Stimulated activated CD8-positive, alpha-beta memory T cell treated with anti-CD3 and anti-CD28 coated beads, Interleukin-4, amount 100 ng/mL, for 1 hour (primary cell): ENCODE measurements at places on chromosomes 2 and 18.

DNA sequence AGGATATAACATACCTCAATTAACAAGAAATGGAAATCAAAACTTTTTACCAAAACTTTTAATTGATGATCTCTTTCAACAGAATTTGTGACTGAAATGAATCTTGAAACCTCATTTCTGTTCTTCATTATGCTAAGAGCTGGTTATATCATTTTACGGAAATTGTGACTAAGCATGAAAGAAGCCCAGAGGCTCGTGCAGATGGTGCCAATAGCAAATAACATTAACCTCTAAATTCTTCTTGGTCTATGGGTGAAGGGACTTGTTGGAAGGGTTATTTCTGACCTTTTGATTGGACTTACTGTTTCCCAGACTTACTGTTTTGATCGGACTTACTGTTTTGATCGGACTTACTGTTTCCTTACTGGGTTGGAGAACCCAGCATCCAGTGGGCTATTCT lies 435.6 kb downstream of the TDRD15 start:
- DNase-seq = no peak

GRCh38 chr18:63177259-63177658 lies 142.3 kb downstream of the BCL2 start:
- DNase-seq = no peak

GRCh38 chr18:991441-991840 lies 86.8 kb downstream of the ADCYAP1 start:
- DNase-seq = no peak

- DNase-seq = no peak
These were observed 5.2 kb downstream of the PNKD start for GRCh38 chr2:218275371-218276072.

DNA sequence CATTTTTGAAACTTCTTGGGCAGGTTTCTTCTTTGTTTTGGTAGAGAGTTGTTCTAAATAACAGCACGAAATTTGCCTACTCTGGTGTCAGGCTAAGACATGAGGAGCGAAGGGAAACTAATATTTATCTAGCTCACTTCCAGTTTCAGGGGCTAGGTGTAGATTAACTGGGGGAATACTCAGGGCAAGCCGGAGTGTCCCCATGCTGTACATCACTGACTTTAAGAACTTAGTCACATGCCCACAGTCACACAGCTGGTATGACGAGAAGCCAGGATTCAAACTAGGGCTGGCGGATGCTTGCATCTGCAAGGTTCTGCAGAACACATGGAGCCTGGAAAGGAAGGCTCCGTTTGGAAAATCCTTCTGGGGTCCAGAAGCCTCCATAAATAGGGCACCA lies 133.3 kb downstream of the ALPK2 start:
- no peak for DNase-seq

- no peak for DNase-seq
These were observed 176.5 kb downstream of the LTBP1 start for GRCh38 chr2:33123216-33123615.

DNA sequence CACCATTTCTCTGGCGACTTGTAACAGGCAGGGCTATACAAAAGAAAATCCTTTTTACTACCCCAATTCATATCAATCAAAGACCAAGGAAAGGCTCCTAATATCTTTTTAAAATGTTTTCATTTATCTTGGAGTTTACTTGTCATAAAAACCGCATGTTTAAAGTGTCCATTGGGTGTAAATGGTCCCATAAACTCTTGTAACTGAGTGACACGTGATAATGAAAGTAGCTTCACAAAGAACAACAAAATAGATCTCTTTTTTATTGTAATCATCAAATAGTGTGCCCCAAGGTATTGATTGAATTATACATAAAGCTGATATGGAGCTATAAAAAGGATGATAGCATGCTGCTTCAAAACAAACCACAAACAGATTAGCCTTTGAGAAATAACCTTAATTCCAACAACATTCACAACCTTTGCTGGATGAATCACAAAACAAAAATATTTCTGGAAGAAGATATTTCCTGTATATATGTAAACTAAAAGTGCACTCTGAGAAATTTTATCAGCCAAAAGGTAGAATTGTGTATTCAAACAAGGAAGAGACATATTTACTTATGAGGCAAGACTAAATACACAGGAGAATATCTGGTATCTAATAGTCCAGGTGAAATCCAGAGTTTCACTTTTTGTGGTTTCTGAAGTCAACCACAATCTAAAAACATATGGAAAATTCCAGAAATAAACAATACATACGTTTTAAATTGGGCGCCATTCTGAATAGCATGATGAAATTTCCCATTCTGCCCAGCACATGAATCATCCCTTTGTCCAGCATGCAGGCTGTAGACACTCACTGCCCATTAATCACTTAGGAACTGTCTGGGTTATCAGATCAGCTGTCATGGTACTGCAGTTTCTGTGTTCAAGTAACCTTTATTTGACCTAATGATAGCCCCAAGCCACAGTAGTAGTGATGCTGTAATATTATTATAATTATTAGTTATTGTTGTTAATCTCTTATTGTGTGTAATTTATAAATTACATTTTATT lies 237.5 kb downstream of the PIK3C3 start:
- no peak for DNase-seq

- DNase-seq = no peak
These were observed 9.8 kb upstream of the RPL31 start for GRCh38 chr2:100992262-100992661.

DNA sequence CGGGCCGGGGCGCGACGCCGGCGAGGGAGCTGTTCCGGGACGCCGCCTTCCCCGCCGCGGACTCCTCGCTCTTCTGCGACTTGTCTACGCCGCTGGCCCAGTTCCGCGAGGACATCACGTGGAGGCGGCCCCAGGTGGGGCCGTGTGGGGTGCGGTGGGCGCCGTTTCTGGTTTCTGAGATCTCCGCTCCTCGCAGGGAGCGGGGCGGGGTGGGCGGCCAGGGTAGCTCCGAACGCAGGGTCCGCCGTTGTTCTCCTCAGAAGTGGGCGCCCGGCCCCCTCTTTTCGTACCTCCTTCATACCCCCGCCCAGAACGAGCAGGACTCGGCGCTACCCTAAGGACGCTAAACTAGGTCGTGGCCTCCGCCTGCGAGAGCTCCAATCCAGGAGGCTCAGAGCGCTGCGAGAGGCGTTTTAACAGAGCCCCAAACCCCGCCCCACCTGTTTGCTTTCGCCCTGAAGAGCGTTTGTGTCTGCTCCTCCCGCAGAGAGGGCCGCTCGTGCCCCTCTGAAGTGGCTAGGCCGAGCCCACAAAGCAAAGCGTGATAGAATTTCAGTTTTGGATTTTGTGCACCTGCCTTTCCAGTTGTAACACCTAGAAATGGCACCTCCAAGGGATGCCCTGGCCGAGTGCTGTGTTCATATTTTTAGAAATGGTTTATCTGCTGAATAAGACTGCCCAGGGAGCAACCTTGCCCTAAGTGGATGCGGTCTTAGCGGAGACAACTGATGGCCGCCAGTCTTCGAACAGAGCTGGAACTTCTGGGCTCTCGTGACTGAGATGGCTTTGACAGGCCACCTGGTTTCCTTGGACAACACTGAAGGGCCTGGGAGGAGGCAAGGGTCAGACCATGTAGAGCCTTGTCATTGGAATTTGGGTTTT lies 626 bp downstream of the CAPN10 start:
- DNase-seq = no peak

DNA sequence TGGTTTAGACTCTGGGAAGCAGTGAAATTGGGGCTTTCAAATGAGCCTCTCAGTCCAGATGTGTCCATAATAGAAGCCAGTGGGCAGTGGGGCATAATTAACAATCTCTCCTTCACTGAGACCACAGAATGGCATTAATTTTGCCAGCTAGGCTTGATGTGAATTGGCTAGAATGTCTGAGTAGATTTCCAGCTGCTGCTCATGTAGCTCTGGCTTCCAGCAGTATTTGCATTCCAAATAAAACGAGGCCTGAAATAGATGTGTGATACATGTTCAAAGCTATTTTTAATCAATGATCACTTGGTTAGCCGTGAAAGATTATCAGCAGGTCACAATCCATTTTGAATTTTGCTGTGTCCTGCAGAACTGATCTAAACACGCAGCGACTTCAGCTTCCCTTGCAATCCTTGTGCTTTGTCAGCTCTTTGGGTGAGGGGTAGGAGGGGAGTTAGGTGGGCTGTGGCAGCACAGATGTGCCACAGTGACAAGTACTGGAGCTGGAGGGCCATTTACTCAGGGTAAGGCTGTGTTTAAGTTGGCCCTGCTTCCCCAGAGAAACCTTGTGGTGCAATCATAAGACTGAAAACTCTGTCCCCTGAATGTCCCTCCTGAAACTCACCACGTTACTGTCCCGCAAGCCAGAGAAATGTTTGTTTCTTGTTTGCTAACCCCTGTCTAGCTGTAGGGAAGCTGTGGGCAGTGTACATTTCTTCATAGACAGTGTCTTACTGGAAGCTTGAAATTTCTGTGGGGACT lies 56.9 kb upstream of the TMEM178A start:
- DNase-seq = no peak

DNA sequence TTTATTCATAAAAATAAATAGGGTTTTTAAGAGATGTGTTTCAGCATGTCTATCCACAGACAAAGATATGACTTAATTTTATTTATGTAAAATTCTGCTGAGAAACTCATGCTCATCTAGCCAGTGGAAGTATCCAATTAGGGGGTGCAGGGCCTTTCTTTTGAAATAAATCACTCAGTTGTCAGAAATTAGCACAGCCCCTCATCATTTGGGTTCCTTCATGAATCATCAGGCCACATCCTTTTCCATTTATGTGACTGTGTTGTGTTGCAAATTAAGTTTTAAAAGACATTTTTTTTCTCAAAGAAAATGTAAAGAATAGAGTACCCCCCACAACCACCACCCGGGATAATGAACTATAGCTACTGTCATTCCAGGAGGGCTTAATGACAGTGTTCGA lies 185.8 kb downstream of the NRP2 start:
- no peak for DNase-seq
